Activated CD8-positive, alpha-beta memory T cell treated with anti-CD3 and anti-CD28 coated beads for 36 hours (primary cell): ENCODE measurements at places on chromosomes 2 and 18. TPM values are rescaled to one million over a fixed set of nuclear protein-coding genes. Genes with fewer than 3 reads are reported as not detected.

Gene C2orf78
- not detected for total RNA-seq

Gene VPS4B
- total RNA-seq: 53.9 TPM

Gene BCL11A
- total RNA-seq: 0.15 TPM

Gene VWA3B
- not detected for total RNA-seq

Gene MDH1B
- 0.34 TPM for total RNA-seq

Gene NT5C1B
- not detected for total RNA-seq

Gene DOK6
- not detected for total RNA-seq

Gene ASB18
- total RNA-seq: not detected
